ENCODE measurements at places on chromosomes 16 and 17.

- peak; percentile 49 for DNase-seq
Observed at GRCh38 chr17:59151591-59151990, 3.4 kb downstream of the SKA2 start.

- DNase-seq = no peak
Observed at GRCh38 chr17:10633738-10634379, 23.2 kb downstream of the MYH3 start.

- peak; percentile 64 for DNase-seq
Observed at GRCh38 chr16:68658341-68658973, 13.3 kb downstream of the CDH3 start.

- DNase-seq = no peak
Observed at GRCh38 chr17:39341541-39341940, 59.9 kb downstream of the FBXL20 start.

DNA sequence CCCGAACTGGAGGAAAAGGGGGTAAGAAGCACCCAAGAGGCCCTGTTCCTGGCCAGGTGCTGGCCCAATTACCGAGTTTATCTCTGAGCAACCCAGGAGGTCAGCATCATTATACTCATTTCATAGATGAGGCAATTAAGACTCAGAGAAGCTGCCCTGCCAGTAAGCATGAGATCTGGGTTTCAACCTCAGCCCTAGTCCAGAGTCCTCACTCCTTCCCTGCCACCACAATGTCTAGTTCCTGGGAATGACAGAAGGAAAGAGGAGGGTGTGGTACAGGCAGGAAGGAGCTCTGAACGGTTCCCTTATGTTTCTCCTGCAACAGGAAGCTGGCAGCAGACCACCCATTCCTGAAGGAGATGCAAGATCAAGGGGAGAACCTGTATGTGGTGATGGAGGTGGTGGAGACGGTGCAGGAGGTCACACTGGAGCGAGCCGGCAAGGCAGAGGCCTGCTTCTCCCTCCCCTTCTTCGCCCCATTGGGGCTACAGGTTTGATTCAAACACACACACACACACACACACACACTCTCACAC is 7.4 kb downstream of the GSDMA start:
- no peak for DNase-seq
